Stimulated activated CD8-positive, alpha-beta memory T cell treated with anti-CD3 and anti-CD28 coated beads, Interleukin-15, amount 100 ng/mL, for 48 hours (primary cell): ENCODE measurements at places on chromosomes 4 and X.

DNA sequence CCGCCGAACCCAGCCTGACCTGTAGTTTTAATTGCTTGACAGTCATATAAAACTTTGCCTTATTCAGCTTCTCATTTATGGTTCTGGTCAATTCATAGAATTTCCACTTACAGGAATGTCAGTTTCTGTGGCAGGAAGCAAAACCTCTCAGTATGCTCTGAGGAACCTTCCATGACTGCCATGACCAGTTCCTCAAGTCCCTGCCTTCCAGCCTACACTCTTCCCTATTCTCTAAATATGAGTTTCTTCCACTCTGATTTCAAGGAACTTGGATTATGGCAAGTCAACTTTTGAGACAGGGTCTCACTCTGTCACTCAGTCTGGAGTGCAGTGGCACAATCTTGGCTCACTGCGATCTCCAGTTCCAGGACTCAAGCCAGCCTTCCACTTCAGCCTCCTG is 26.0 kb upstream of the NSUN7 start:
- no peak for DNase-seq

DNA sequence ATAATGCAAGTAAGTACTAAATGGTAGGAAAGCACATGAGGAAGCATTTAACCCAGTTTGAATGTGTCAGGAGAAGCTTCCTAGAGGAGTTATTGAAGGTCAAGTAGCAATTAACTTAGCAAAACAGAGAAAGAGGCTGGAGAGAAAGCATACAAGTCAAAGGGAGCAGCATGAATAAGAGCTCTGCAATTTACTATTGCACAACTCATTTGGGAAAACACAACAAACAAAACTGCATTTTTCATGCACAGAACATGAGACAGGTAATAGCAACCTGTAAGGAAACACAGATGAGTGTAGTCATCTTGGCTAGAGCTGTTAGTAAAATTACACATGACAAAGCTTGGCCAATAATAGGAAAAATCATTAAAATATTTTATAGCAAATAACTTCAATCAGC is 538.1 kb downstream of the PPP4R3C start:
- DNase-seq: no peak

- DNase-seq: no peak
Measured at GRCh38 chrX:40531056-40531826, 49.5 kb upstream of the ATP6AP2 start.

GRCh38 chrX:151984328-151984727 is 9.9 kb upstream of the GABRE start:
- DNase-seq: no peak

DNA sequence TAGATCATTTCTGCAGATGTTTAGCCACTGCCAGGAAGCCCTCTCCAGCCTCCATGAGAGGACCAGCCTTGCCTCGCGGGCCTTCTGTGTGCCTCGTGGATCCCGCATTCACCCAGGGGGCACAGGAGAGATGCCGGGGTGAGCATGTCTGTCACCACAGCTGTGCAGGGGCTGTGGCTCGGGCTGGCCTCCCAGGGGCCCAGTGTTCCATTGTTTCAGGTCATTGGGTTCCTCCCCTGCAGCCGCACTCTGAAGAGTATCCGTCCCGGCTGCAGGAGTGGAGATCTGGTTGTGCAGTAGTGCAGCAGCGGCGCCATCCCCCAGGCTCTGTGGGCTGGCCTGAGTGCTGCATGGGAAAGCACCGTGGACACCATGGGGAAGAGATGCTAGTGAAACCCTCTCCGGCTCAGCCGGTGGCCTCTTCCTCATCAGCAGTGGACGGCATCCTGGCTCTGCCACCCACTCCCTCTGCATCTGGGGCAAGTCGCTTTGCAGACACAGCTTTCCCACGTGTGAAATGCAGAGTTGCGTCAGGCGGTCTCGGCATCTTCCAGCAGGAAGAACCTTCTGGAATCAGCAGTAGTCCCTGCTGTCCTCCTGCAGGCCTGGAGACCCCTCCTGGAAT is 29.1 kb downstream of the TBC1D14 start:
- no peak for DNase-seq

DNA sequence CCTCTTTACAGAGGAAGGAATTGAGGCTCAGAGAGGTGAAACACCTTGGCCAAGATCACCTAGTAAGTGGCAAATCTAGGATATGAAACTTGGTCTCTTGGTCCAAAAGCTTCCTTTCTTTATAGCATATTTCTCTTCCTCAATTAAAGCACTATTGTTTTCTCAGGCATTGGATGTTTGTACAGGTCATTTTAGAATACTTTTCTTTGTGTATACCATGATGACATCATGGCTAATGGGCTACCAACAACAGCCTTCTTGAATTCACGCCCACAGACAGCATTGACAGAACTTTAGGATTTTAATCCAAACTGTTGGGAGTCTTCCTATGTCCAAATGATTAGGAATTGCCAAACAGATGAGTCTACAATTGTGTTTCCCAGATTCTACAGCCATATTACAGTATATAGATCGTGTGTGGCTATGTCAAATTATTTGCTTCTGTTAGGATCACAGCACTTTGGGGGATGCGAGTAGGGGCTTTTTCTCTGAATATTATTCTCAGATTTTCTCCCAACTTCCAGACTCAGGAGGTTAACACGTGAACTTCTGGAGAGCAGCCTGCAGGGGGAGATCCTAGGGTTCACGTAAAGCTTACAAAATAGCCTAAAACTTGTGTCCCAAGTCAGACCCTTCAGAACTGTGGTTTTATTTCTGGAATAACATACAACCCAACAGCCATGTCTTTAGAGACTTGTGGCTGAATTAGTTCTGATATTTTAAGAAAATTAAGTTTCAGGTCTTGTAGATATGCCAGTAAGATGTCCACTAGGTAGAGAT is 191.8 kb downstream of the SHROOM3 start:
- DNase-seq: no peak

GRCh38 chr4:173821036-173821435 is 291.0 kb upstream of the HAND2 start:
- no peak for DNase-seq

DNA sequence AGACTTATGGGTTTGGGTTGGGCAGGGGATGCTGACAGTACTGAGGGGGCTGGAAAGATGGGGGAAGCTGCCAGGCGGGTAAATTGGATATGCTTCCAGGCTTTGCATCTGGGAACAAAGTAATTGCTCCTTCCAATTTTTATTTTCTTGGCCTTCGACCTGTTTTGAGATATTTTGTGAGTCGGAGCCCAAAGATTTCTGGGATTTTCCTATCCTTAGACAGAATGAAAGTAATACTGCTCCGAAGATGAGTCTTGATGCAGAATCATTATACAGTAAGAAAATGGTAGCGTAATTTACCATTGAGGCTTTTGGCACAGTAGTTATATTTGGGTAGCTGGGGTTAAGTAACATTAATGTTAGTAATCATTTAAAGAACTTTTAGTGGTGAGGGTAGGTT is 1.4 kb downstream of the SMARCA5 start:
- DNase-seq: no peak

- DNase-seq: no peak
Measured at GRCh38 chrX:3143043-3143799, 102.0 kb downstream of the ARSF start.

DNA sequence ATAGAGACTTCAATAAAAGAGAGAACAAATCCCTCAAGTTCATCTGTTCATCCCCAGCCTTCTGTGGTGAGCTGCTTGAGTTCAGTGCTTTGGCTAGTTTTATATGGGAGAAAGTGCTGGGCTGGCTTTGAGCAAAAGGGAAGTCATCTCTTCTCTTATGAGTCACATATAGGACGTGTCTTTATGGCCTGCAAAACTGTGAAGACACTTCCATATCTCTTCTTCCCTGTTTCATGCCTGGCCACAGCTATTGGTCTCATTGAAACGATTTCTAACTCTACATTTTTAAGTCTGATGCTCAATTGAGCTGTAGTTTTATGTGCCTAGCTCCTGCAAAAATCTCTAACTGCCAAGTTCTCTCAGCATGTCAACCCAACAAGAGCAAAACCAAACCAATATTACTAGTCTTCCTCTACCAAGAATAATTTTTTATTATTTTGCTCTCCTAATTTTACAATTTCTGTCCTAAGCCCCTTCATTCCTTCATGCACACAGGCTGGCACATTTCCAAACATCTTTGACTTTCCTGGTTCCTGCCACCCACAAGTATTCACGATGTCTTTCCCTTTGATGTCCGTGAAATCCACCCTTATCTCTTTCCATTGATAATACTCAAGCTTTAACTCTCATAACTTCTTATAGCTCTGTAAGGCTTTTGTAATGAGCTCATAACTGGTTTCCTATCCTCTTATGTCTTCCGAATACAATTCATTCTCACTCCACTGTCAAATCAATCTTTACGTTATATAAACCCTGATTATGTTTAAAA is 165.3 kb downstream of the BTC start:
- DNase-seq: no peak

DNA sequence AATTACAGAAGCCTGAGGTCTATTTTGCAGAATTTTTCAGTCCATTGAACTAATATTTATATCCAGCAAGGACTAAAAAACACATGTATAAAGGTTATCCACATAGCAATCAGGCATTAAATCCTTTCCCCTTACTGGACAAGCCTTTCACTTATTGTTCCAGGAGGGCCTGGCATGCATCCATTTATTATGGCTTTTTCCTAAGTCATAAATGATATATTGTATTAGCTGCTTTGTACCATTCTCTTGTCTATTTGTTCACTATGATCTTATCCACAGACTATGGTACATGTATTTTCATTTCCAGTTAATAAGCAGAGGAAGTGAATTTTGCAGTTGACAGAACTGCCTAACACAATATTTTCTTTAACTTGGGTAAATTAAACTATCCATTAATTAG is 105.4 kb upstream of the ANK2 start:
- no peak for DNase-seq

GRCh38 chrX:23907111-23907497 is 634 bp downstream of the APOO start:
- no peak for DNase-seq

GRCh38 chr4:41728573-41728913 is 20.0 kb downstream of the PHOX2B start:
- DNase-seq: no peak

DNA sequence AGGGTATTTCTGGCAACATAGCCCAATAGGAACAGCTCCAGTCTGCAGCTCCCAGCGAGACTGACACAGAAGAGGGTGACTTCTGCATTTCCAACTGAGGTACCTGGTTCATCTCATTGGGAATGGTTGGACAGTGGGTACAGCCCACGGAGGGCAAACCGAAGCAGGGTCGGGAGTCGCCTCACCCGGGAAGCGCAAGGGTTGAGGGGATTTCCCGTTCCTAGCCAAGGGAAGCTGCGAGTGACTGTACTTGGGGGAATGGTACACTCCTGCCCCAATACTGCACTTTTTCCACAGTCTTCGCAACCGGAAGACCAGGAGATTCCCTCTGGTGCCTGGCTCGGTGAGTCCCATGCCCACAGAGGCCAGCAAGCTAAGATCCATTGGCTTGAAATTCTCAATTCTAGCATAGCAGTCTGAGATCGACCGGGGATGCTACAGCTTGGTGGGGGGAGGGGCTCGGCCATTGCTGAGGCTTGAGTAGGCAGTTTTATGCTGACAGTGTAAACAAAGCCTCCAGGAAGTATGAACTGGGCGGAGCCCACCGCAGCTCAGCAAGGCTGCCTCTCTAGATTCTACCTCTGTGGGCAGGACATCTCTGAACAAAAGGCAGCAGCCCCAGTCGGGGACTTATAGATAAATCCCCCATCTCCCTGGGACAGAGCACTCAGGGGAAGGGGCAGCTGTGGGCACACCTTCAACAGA is 14.0 kb upstream of the ADAD1 start:
- DNase-seq: no peak

DNA sequence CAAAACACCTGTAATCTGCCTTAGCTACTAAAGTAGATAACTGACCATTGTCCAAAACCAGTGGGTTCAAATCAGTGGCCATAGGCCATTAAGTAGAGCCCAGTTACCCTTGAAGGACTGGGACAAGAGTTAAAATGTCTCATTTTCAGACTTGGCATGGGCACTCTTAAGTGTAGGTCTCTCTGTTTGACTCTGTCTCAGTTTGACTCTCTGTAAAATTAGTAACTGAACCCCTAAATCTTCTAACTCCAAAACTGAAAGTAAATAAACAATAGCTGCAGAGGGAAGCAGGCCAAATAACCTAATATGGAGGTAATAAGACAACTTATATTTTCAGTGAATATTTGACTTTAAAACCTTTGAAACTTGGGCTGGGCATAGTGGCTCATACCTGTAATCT is 89.1 kb downstream of the SLC16A2 start:
- DNase-seq: no peak

GRCh38 chr4:112245383-112245782 is 13.8 kb downstream of the AP1AR start:
- no peak for DNase-seq

- no peak for DNase-seq
Measured at GRCh38 chr4:119692001-119692400, 63.4 kb upstream of the PDE5A start.

GRCh38 chr4:82373486-82373815 is 340 bp downstream of the HNRNPD start:
- DNase-seq: peak; percentile 28

GRCh38 chr4:148205476-148205875 is 236.7 kb downstream of the NR3C2 start:
- DNase-seq: no peak

DNA sequence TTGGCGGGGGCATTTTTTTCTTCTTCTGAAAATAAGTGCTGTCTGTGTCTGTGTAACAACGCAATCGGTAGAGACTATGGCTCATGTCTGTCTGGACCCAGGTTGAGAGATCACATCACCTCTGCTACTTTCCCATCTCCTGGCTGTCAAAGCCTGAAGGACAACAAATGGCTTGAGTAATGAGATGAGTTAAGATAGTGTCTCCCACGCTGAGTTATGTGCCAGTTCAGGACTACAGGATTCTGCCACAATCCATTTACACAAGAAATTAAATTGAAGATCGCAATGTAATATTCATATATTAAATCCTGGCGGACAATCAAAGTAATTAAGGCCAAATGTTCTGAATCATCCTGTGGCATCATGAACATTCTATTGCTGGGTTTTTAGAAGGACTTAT is 16.5 kb upstream of the ARHGAP36 start:
- no peak for DNase-seq
